ENCODE measurements at places on chromosomes 7 and 10.

DNA sequence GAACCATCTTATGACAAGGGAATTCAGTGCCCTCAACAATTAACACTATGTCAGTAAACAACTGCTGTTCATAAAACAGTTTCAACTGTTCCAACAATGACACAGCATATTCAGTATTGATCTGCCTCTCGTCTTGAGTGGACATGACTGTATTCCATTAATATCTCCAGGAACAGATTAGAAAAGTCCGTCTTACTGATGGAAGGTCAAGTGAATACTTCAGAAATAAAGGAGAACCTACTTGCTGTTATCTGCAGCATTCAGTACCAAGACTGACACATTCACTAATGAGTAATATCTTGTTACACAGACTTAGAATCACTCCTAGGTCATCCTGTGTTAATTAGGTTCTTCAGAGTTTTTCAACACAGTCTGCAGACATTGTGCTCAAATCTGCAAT, 12.1 kb downstream of the KBTBD2 start:
- no peak for DNase-seq

DNA sequence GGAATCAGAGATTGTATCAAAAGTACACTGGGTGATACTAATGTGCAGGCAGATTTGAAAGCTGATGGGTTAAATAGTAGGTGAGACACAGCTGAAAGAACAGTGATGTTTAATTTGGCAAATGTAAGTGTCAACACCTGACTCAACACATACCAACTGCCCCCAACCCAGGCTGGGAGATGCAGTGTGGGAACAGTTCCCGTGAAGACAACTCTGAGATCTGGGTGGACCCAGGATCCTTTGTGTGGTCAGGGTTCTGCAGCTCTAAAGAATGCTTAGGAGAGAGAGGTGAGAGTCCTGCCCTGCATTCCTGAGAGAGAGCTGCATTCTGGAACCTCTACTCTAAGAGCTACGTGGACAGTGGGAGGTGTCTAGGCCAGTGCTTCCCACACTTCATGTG, 479.7 kb downstream of the RPS24 start:
- DNase-seq, result no peak

- DNase-seq, result no peak
These were observed 219.4 kb downstream of the ABCA13 start for GRCh38 chr7:48390388-48391327.

GRCh38 chr10:86285136-86285790, 81.3 kb downstream of the GRID1 start:
- DNase-seq, result no peak

- no peak for DNase-seq
These were observed 19.1 kb downstream of the DENND2A start for GRCh38 chr7:140621401-140622021.

DNA sequence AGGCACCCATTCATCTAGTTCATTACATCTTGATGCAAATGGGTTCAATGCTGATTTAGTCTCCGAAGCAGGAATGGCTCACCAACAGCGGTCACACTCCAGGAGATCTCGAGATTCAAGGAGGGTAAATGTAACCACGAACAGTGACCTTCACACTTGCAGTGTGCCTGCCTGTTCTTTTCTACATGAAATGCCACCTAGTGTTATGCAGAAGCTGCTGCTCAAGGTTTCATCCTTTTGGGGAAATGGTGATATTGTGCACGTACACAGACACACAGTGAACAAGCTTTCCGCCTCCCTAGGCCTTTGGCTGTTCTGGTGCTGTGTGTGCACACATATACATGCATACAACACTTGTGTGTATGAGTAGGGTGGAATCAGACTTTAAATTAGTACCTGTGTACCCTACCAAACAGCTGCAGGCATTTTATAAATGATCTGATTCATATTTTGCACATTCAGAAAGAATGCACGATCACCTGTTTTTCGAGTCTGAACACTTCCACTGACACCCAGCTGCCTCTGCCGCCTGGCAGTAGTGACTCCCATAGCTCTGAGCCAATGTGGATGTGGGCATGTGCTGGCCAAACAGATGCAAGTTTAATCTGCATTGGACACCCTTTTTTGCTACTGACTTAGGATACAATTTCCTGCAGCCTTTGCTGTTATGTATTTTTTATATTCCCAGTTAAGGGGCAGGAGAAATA, 100.5 kb downstream of the TACC2 start:
- DNase-seq, result no peak

GRCh38 chr7:129797214-129797789, 155.5 kb downstream of the UBE2H start:
- no peak for DNase-seq

- no peak for DNase-seq
These were observed 45.0 kb upstream of the GPR37 start for GRCh38 chr7:124810605-124811004.

DNA sequence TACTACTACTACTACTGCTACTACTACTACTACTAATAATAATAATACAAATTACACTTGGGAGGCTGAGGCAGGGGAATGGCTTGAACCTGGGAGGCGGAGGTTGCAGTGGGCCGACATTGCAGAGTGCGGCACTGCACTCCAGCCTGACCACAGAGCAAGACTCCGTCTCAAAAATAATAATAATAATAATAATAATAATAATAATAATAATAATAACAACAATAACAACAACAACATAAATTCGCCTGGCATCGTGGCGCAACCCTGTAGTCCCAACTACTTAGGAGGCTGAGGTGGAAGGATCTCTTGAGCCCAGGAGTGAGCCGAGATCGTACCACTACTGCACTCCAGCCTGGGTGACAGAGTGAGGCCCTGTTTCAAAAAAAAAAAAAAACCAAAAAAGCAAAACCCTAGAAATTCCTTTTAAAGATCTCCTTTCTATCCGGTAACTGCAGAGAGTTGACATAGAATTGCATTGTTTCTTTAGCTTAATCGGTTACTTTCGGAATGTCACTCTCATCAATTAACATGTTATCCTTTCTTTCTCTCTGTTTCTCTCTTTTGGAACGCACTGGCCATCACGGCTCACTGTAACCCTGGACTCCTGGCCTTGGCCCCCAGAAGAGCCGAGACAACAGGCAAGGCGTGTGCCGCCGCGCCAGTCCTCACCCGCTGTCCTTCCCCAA, 972 bp downstream of the PHYH start:
- no peak for DNase-seq

DNA sequence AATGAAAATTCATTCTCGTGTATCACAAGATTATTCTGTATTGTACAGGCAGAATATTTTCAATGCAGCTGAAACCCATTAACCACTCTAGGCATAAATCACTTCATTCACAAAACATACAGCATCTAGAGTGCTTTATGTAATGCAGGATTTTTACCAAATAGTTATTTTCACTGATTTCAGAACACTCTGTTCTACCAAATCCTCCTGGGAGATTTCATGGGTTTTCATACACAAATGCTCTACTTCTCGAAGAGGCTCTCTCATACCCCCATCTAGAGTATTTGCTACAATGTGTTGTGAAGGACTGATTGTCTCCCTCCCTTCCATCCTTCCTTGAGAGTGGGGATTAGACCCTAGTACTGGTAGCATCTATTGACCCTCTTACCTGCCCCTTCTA, 209.2 kb upstream of the LRRN3 start:
- DNase-seq, result no peak

- no peak for DNase-seq
These were observed 5.5 kb upstream of the MNX1 start for GRCh38 chr7:157016024-157016351.

DNA sequence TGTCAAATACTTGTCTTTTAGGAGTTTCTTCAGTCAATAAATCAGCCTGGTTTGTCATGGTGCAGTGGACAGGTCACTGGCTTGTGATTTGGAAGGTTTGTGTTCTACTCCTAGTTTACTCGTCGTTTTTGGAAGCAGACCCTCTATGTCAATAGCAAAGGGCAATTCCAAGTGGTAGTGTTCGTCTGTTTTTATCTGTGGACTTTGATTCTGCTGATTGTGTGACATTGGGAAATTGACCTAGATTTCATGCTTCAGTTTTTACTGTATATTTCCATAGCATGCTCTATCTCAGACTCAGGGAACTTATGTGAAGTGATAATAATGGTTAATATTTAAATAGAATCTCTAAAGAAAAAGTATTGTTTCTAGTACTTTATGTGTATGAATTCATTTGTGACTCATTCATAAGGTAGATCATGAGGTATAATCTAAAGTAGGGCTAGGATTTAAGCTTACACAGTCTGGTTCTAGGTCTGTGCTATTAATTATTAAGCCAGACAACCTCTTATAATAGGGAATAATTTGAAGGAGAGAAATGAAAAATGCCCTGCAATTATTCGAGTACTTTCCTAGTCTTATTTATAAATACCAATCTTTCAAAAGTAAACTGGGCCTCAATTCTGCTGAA, 198.1 kb downstream of the REEP3 start:
- no peak for DNase-seq

GRCh38 chr7:91201442-91202113, 62.7 kb upstream of the FZD1 start:
- DNase-seq, result no peak

DNA sequence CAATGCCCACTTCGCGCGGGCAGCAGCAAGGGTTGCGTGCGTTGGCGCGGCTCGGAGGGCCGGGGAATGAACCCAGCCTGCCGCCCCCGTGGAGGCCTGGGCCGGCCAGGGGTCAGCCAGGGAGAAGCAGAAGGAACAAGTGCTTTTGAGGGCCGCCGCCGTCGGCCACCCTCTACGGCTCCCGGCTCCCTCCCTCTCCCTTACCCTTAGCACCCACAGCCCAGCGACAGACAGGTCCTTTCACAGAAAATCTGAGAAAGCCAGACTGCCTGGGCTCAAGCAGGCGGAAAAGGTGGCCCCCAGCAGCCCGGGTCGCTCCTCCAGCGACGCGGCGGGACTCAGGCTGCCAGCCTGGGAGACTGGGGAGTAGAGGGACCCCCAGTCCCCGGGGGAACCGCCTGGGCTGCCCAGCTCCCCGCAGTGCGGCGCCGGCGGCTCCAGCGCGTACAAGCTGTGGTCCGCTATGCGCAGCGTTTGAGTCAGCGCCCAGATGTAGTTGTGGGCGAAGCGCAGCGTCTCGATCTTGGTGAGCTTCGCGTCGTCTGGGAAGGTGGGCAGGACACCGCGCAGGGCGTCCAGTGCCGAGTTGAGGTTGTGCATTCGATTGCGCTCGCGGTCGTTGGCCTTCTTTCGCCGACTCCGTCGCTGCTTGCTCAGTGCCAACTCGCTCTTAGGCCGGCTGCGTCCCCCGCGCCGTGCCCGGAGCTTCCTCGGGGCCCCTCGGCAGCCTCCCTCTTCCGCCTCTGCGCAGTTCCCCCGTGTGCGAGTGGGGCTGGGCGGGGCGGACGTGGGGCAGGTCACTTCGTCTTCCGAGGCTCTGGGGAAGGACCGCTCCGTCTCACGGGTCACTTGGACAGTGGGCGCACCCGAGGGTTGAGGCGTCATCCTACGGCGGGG, 815 bp downstream of the NEUROG3 start:
- no peak for DNase-seq

- DNase-seq, result no peak
These were observed 106.7 kb downstream of the LHPP start for GRCh38 chr10:124568339-124568738.

GRCh38 chr10:120415709-120416330, 41.2 kb upstream of the PLPP4 start:
- no peak for DNase-seq

DNA sequence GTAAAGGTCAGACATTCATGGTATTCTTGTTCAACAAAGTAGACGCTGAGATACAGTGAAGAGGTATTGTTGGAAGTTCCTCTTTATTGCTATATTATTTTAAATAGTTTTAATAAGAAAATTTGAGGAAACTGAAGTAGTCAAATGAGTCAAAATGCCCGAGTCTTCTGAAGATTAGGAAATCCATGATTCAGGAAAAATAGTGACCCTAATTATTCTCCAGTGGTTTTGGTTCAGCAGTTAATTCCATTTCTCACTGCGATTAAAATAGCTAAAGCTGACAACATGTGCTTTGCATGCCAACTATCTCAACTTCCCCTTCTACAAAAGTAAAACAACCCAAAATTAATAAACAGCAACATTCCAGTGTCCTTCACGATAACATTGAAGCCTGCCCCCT, 32.7 kb upstream of the PFKP start:
- no peak for DNase-seq

GRCh38 chr10:121043124-121043849, 192.1 kb downstream of the WDR11 start:
- DNase-seq, result no peak

GRCh38 chr7:11335947-11336346, 362.3 kb downstream of the PHF14 start:
- no peak for DNase-seq

DNA sequence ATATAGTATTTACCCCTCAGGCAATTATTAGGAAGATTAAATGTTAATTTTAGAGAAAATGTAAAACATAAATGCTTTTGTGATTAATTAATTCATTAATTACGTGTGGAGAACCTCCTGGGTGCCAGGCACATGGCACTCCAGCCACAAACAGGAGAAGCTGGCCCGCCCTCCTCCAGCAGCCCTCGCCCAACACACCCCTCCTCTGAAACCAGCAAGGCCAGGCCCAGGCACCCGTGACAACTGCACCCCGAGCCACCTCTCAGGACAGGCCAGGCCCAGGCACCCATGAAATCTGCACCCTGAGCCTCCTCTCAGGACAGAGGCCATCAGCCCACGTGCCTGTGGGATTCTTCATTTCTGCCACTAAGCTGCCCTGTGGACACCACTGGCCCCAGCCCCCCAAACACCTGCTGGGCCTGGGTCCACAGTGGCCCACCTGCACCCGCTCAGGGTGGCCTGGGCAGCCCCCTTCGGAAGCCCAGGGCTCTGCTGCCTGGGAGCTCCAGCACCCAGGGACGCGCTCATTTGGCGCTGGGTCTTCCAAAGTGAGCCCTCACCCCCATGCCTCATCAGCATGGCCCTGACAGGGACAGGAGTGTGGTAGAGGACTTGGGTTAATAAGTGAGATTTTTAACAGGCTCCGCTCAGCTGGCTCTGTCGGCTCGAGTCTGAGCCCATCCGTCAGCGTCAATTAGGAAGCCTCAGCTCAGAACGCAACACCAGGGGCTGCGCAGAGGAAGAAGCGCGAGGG, 482.1 kb downstream of the DNAJB6 start:
- no peak for DNase-seq

GRCh38 chr7:25060487-25061055, 64.5 kb downstream of the CYCS start:
- DNase-seq, result no peak

DNA sequence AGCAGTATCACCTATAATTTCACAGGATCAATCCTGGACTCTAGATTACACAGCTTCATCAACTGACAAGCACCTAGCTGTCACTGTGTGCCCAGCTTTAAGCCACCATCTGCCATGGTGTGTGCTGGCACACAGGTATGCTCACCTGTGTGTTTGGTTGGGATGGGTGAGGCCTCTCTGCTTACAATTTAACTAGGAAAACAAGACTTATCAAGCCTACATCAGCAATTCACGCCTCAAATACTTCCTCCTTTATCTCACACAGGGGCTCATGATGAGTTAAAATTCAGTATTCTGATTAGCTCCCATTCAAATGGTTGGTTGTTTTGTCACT, 608.2 kb downstream of the PARD3 start:
- DNase-seq, result no peak

DNA sequence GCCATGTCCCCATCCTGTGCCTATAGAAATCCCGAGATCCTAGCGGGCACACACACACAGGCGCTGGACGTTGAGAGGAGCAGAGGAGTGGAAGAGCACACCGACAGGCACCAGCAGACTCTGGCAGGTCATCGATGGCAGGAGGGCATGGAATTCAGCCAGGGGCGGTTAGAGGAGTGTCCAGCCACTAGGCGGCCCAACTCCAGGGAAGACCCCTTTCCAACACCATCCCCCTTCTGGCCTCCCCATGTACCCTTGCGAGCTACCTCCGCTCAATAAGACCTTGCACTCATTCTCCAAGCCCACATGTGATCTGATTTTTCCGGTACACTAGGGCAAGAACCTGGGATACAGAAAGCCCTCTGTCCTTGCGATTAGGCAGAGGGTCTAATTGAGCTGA, 356.0 kb upstream of the DPP6 start:
- no peak for DNase-seq

GRCh38 chr10:92832998-92833650, 15.2 kb upstream of the EXOC6 start:
- DNase-seq, result no peak

Measured in activated T-helper 1 cell treated with anti-CD3 and anti-CD28 coated beads, Interleukin-2, amount 50 U/mL, for 16 hours (primary cell).